ENCODE measurements at places on chromosomes 1 and 21.

GRCh38 chr1:174367892-174368291 is 79.9 kb upstream of the GPR52 start:
- no peaks in the 10 kb centered on the region for H3K27me3 ChIP-seq
- H3K36me3 ChIP-seq = no peaks in the 10 kb centered on the region
- H3K27ac ChIP-seq = no peak overlapping the region
- no peak for DNase-seq
- no peak overlapping the region for H3K4me3 ChIP-seq

DNA sequence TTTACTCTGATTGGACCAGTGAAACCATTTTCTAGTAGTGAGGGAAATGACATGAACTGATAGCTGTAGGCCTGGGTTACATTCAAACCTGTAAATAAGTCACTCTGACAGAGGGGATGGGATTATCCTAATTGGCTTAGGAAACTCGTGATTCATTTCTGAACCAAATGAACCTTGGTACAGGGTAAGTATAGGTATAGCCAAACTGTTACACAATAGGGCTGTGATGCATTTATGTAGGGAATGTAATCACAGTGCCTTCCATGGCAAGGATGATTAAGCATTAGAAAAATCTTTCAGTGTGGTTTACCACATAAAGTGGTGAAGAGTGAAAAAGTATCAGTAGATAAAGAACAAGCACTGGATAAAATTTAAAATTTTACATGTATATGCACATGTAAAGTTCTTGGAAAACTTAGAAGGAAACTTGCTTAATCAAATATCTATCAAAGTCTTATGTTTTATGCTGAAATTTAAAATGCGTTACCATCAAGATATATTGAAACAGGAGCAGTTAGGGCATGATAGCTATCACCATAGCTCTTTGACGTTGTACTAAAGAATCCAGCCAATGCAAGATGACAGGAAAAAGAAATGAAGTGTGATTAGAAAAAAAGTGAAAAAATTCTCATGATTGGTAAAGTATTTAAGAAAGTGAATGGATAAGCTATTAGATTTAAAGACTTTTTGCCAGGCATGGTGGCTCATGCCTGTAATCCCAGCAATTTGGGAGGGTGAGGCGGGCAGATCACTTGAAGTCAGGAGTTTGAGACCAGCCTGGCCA is 63.0 kb downstream of the RABGAP1L start:
- H3K36me3 ChIP-seq = no peaks in the 10 kb centered on the region
- no peak for DNase-seq
- H3K4me3 ChIP-seq = no peak overlapping the region
- no peaks in the 10 kb centered on the region for H3K27me3 ChIP-seq

DNA sequence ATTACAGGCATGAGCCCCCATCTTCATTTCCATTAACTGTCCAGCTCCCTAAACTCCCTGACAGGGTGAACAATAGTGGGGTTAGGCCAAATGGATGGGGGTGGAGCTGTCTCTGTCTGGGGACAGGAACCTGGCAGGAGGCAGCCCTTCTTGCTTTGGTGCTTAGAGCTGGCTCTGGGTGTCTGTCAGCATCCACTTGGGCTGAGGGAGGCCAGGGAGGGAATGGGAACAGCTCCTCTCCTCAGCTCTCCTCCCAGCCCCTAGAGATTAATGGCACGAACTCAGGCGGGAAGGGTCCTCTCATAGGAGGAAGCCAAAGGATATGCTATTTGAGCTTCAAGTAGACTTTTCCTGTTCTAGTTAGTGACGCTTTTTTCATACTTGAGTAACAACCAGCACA is 11.1 kb upstream of the ETV3L start:
- H3K4me3 ChIP-seq = no peak overlapping the region
- no peaks in the 10 kb centered on the region for H3K36me3 ChIP-seq
- H3K4me1 ChIP-seq = peaks cover 5% of the 10 kb centered on the region
- no peak overlapping the region for H3K27ac ChIP-seq
- no peak for DNase-seq
- no peaks in the 10 kb centered on the region for H3K27me3 ChIP-seq

GRCh38 chr1:61570191-61570590 is 154.8 kb downstream of the TM2D1 start:
- no peak for DNase-seq
- no peaks in the 10 kb centered on the region for H3K4me1 ChIP-seq
- no peak overlapping the region for H3K4me3 ChIP-seq
- H3K27ac ChIP-seq = no peak overlapping the region
- H3K36me3 ChIP-seq = no peaks in the 10 kb centered on the region

GRCh38 chr1:221638595-221638994 is 103.3 kb downstream of the DUSP10 start:
- H3K4me3 ChIP-seq = no peak overlapping the region
- no peaks in the 10 kb centered on the region for H3K4me1 ChIP-seq
- H3K27me3 ChIP-seq = no peaks in the 10 kb centered on the region
- no peaks in the 10 kb centered on the region for H3K36me3 ChIP-seq
